Substantia nigra (tissue), 51 donors: ENCODE measurements at places on chromosomes 12 and 14.

DNA sequence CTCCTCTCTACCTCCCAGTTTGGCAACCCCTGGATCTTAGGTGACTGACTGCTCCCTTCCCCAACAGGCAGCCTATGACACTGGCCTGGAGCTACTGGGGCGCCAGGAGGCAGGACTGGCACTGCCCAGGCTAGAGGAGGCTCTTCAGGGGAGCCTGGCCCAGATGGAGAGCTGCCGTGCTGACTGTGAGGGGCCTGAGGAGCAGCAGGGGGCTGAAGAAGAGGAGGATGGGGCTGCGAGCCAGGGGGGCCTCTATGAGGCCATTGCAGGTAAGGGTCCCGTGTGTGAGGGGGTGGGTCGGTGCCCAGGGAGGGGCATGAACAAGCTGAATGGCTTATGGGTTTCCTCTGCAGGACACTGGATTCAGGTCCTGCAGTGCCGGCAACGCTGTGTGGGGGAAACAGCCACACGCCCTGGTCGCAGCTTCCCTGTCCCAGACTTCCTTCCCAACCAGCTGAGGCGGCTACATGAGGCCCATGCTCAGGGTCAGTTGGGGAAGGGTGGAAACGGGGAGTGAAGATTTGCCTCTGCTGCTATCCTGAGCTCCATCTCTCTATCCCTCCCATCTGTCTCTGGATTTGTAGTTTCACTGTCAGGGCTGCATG lies 2.2 kb downstream of the P3H3 start:
- no peak for DNase-seq

GRCh38 chr14:95507174-95507573 lies 9.3 kb downstream of the SYNE3 start:
- peak; percentile 35 for DNase-seq

GRCh38 chr12:11624116-11624515 lies 25.4 kb upstream of the ETV6 start:
- no peak for DNase-seq

GRCh38 chr14:103207388-103208072 lies 84.3 kb downstream of the TNFAIP2 start:
- no peak for DNase-seq

DNA sequence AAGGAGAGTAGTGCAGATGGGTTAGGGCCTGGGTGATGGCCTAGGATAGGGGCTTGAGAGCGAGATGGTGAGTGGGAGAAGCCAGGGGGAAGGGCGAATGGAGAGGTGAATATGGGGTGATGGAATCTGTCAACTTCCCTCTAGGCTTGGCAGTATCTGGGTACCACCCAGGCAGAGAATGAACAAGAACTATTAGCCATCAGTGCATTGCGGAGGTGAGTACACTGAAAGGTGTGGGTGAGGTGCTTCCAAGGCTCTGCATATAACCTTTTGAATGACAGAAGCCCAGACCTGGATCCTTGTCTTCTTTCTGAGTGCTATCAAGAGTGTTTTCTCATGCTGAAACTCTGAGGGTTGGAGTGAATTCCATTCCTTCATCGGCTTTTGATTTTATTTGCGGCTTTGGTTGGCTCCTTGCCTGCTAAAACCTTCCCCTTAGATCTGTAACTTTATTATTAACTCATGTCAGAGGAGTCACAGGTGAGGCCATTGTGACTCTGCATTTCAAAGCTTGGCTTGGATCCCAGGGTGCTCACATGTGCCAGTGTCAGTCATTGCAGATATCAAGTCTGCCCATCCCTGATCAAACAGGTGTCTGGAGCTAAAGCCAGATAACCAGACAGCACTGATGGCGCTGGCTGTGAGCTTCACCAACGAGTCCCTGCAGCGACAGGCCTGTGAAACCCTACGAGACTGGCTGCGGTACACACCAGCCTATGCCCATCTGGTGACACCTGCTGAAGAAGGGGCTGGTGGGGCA lies 18.6 kb downstream of the PEX5 start:
- DNase-seq, result no peak

DNA sequence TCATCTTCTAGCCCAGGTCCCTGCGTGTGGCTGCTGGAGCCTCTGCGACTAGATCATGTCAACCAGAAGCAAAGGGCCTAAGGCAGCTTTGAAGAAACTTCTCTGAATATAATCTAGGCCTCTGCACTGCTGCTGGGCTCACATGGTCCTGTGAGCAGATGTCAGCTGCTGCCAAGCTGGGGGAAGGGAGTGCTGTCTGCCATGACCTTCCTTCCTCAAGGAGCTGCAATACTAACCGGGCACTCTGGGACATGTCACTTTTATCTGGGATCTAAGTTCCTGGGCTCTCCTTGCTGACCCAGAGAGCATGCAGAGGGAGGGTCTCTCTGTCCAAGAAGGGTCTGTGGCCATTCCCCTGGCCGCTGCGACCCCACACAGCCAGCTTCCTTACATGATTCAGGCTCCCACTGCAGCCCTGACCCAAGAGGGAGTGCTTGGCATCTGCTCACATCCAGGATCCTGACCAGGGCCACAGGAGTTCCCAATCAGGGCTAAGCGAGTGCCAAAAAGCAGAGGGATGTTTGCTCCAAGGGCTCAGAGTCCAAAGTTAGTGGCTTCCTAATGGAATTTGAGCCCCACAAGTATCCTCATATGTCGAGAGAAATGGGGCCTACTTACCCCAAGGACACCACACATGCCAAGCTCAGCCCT lies 74.0 kb downstream of the PLEKHG3 start:
- no peak for DNase-seq

DNA sequence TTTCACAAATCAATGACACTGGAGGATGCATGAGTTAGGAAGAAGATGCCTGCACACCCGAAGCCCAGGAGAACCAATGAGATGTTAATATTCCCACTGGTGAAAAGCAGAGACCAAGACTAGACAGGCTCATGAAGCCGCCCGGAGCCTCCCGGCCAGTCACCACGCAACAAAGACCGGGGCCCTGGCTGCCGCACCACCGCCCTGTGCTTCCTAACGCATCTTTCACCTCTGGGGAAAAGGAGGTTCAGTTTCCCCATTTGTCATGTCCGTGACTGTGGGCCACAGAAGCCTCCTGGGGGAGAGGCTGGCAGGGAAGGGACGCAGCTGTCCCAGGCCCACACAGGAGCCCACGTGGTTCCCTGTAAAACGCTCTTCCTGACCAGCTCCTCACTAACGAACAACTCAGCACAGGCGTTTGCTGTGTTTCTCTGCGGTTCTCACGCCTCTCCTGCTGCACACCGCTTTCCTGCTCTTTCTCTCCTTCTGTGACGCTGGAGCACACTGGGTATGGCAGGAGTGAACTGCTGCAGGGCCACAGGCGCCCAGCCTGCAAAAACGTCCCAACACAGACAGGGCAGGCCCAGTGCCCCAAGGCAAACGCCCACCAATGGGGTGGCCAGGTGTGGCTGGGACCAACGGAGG lies 10.8 kb downstream of the RIMBP2 start:
- DNase-seq, result no peak

- no peak for DNase-seq
These were observed 107.5 kb downstream of the SINHCAF start for GRCh38 chr12:31218203-31219025.

- DNase-seq, result no peak
These were observed 354.3 kb upstream of the SFSWAP start for GRCh38 chr12:131356485-131357184.

DNA sequence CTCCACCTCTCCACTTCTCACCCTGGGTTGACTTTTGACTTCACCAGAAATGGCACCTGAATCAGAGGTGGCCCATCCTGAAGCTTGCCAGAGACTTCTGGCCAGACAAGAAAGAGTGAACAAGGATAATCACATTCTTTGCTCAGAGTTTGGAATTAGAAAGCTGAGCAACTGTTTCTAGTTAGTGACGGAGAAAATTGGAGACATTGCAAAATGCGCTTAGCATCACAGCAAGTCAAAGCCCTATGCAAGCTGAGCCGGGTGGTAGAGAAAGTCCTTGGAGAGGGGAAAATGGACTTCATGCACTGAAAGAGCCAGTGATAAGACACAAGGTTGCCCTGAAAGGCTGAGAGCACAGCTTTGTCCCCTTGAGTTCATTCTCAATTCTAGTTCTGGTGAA lies 161.8 kb downstream of the PAH start:
- DNase-seq, result no peak

DNA sequence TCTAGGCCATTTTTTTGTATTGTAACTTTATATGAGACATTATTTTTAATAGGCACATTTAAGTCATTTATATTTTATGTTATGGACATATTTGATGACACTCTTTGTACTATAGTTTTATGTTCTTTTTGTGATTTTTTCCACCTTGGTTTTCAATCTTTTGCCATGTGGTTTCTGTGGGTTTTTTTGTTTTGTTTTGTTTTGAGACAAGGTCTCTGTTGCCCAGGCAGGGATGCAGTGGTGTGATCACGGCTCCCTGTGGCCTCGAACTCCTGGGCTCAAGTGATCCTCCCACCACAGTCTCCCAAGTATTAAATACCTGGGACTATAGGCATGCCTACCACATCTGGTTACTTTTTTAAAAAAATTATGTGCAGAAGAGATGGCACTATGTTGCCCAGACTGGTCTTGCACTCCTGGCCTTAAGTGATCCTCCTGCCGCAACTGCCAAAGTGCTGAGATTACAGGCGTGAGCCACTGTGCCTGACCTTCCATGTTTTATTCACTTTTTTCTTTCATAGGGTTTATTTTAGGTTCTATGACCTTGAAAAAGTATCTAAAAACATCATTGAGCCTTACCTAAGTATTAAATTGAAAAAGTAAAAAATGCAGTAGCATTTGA lies 16.3 kb downstream of the MSRB3 start:
- no peak for DNase-seq

DNA sequence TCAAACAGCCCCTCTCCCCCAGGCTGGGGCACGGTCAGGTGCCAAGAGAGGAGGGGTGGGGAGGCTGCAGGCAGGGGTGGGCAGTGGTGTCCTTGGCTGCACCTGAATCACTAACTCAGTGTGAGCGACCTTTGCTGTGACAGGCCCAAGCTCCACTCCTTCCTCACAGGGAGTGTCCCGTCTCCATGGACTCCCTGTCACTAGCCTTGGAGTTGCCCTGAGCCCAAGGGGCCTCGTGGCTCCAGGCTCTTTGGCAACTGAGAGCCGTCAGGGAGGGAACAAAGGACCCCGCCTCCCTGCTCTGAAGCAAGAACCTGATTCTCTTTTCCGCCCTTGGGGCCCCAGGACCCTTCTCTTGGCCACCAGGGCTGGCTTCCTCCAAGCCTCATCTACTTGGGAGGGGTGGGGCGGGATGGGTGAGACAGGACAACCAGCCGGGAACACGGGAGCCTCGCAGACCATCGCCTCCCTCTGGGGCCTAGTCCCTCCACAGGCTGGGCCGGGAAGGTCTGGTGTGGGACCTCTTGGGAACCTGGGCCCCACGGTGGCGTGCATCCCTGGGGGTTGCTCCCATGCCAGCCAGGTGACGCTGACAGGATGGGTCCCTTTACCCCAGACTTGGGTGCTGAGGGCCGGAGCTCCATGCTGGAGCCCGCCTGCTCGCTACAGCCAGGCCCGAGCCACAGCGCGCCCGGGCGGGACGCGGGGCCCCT lies 935 bp upstream of the ADSS1 start:
- DNase-seq, result no peak

DNA sequence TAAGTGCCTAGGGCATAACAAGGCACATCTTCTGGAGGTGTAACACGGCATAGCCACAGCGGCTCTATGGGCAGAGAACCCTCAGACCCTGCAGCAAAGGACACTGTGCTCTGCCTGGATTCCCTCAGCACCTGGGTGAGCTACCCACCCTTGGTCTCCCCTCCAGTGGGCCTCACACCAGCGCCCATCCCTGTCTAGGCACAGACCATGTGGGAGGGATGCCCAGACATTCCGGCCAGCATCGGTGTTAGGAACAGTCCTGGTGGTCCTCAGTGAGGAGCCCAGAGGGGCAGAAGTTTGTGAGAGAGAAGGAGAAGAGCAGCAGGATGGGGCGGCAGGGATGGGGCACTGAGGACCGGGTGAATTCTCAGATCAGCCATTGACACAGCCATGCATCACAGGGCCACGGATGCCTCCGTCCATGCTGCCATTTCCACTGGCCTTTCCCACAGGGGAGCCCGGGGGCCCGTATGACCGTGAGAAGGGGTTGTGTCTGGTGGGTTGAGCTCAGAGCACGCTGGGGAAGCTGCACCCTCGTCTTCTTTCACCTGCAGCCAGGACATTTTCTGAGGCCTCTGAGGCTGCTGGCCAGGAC lies 282.7 kb upstream of the SFSWAP start:
- DNase-seq, result no peak

- no peak for DNase-seq
These were observed 337.4 kb upstream of the RGS6 start for GRCh38 chr14:71594821-71595220.

DNA sequence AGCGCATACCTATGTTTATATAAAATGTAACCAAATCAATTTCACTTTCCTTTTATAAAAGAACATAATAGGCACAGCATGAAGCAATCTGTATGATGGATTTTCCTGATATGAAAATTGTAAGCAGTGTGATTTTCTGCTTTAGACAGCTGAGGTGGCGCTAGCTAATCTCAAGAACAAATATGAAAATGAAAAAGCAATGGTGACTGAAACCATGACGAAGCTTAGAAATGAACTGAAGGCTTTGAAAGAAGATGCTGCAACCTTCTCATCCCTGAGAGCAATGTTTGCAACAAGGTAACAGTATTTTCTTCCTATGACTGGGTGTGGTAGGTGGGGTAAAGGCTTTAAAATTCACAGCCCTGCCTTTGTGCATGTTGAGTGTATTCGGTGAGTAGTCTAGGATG lies 65.0 kb upstream of the FGD4 start:
- no peak for DNase-seq

DNA sequence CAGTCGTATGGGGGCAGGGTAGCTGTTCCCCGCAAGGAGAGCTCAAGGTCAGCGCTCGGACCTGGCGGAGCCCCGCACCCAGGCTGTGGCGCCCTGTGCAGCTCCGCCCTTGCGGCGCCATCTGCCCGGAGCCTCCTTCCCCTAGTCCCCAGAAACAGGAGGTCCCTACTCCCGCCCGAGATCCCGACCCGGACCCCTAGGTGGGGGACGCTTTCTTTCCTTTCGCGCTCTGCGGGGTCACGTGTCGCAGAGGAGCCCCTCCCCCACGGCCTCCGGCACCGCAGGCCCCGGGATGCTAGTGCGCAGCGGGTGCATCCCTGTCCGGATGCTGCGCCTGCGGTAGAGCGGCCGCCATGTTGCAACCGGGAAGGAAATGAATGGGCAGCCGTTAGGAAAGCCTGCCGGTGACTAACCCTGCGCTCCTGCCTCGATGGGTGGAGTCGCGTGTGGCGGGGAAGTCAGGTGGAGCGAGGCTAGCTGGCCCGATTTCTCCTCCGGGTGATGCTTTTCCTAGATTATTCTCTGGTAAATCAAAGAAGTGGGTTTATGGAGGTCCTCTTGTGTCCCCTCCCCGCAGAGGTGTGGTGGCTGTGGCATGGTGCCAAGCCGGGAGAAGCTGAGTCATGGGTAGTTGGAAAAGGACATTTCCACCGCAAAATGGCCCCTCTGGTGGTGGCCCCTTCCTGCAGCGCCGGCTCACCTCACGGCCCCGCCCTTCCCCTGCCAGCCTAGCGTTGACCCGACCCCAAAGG lies 804 bp downstream of the GAPDH start:
- DNase-seq, result peak; percentile 39
